ENCODE measurements at places on chromosomes 2 and 18.

GRCh38 chr2:162919111-162919510 is 80.5 kb upstream of the KCNH7 start:
- no peak for DNase-seq

DNA sequence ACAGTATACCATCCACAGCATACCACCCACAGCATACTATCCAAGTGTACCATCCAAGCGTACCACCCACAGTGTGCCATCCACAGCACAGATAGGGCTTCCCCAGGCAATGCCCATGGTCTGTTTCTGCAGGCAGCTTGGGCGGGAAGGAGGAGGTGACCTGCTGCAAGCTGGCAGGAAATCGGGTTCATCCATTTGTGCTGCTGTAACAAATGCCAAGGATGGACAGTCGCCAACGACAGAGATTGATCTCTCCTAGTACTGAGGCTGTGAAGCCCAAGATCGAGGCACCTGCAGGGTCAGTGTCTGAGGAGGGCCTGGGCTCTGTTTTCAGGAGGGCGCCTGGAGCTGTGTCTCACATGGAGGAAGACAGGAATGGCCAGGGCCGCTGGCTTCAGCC is 93.6 kb upstream of the SNTG2 start:
- no peak for DNase-seq

DNA sequence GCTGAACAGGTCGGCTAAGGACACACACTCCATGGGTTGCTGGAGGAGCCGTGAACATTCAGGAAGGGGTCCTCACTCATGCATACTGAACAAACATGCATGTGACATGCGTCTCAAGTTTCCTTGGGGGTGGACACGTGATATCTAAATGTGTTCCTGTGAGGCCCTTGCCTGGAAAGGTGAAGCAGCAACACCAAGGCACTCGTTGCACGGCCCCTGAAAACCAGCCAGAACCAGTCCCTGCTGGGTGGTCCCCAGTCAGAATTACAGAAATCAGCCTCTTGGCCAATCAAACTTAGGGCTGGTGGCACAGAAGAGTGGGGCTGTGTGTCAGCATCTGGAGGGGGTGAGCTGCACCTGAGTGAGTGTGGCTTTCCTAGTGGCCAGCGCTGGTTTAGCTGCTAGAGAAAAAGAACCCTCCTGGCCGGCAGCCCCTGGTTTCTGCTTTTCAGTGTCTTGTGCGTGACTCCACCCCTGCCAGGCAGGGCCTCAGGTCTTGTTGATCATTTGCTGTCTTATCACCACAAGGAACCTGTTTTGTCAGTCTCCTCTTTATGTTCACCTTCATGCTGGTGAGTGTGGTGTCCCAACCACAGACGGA is 3.2 kb upstream of the AQP12B start:
- DNase-seq, result no peak

GRCh38 chr2:200635251-200635650 is 49.4 kb downstream of the AOX1 start:
- no peak for DNase-seq

GRCh38 chr2:237391140-237391539 is 22.8 kb downstream of the COL6A3 start:
- no peak for DNase-seq

DNA sequence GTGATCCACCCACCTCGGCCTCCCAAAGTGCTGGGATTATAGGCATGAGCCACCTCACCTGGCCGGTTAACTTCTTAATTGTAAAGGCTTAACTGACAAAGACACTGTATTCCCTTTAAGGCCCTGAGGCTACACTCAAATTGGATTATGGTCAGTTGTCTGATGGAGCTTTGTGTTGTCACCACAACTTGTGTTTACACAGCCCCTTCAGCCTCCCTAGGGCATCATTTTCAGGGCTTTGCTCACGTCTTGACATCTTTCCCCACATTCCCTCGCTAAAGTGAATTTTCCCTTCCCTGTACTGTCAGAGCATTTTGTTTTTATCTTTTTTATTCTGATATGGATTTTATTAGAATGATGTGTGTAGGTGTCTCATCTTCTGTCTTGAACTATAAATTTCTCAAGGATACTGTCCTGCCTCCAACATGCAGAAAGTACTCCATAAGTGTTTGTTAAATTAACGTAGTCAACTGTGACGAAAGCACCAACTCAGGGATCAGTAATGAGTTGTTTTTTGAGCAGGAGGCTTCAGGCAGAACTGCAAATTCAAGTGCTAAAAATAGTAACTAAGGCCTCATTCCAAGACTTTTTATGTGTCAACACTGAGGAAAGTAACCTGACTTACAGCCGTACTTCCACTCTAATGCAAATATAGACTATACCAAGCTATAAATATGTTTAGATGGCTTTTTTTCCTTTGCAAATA is 77.1 kb upstream of the NARS1 start:
- DNase-seq, result peak; percentile 38
